Breast epithelium (tissue), 4 donors: ENCODE measurements at places on chromosomes 2 and 18. TPM values are rescaled to one million over a fixed set of nuclear protein-coding genes. Genes with fewer than 3 reads are reported as not detected.

DNA sequence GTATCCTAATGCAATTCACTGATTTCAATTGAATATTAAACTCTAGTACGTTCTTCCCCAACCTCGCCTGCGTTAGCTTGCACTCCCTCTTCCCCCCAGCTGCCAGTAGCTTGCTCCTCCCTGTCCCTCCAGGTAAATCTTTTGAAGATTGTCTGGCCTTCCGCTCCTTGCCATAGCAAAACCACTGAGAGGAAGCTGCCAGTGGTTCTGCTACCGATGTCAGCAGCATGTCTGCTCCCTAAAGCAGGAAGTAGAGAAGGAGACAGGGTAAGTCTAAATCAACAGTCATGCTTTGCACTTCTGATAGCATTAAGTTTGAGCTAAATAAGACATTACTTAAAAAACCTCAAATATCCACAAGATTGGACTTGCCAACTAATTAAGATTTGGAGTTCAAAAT lies 89.1 kb downstream of the SCN2A start:
- DNase-seq, result no peak

- no peak for DNase-seq
Observed at GRCh38 chr2:28103611-28104010, 213.1 kb downstream of the BABAM2 start.

Gene SP9
- total RNA-seq, result 0.33 TPM

DNA sequence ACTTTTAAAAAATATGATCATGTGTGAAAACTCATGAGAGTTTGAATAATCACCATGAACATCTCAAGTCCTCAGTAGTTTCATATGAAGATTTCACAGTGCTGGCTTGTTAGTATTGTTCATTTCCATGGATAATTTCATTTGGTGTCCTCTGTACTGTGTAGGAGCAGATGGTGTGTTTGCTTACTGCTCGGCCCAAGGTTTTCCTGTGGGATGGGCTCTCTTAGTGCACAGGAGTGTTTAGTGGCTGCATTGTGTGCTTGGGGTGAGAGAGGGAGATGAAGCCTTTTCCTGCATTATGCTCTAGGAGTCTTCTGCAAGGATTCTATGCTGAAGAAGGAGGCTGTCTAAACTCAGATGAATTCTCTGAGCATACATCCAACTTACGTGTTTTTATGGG lies 270.6 kb downstream of the SOCS6 start:
- no peak for DNase-seq

Gene NAPG
- 46.7 TPM for total RNA-seq

- no peak for DNase-seq
Observed at GRCh38 chr2:20989404-20989803, 54.5 kb downstream of the APOB start.
